ENCODE measurements at places on chromosomes 16 and 17.
A peak's percentile ranks its signal among the peaks of the same experiment; 100 is the strongest.

- no peak for DNase-seq
These were observed 823 bp upstream of the NOTUM start for GRCh38 chr17:81961521-81962498.

GRCh38 chr17:64028874-64029464 lies 8.5 kb upstream of the ICAM2 start:
- DNase-seq: peak; percentile 32

DNA sequence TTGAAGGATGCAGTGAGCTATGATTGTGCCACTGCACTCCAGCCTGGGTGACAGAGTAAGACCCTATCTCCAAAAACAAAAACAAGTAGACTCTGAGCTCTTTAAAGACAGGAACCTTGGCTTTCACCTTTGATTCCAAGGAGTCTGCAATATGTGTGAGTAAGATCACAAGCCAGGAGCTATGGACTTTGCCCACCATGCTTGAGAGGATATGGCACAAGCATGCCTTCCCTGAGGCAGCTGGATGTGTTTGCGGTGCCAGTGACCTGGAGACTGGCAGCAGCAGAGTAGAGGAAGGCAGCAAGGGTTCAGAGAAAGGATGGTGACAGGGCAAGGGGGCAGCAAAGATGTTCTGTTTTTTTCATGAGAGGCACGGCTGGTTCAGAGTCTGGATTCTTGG lies 14.5 kb upstream of the PRKCA start:
- no peak for DNase-seq

DNA sequence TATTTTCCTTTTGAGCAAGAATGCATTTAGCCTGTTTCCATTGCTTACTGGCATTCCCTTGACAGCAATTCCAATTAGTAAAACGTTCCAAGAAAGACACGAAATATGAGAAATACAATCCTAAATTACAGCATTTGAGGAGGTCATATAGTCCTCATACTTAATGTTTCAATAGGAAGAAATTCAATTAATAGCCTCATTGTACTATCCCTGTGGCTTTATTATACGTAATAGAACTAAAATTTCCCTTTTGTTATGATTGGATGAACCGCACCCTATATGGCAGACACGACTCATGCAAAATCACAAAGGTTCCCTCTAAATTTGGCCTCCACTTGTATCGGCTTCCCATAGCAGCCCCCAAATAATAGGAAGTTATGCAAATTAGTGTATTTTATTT lies 291.7 kb downstream of the CEP112 start:
- no peak for DNase-seq

All from stimulated activated CD8-positive, alpha-beta memory T cell treated with anti-CD3 and anti-CD28 coated beads, Interleukin-15, amount 100 ng/mL, for 24 hours (primary cell).